Progenitor cell of endocrine pancreas (in vitro differentiated cells): ENCODE measurements at places on chromosomes 5 and 9.

DNA sequence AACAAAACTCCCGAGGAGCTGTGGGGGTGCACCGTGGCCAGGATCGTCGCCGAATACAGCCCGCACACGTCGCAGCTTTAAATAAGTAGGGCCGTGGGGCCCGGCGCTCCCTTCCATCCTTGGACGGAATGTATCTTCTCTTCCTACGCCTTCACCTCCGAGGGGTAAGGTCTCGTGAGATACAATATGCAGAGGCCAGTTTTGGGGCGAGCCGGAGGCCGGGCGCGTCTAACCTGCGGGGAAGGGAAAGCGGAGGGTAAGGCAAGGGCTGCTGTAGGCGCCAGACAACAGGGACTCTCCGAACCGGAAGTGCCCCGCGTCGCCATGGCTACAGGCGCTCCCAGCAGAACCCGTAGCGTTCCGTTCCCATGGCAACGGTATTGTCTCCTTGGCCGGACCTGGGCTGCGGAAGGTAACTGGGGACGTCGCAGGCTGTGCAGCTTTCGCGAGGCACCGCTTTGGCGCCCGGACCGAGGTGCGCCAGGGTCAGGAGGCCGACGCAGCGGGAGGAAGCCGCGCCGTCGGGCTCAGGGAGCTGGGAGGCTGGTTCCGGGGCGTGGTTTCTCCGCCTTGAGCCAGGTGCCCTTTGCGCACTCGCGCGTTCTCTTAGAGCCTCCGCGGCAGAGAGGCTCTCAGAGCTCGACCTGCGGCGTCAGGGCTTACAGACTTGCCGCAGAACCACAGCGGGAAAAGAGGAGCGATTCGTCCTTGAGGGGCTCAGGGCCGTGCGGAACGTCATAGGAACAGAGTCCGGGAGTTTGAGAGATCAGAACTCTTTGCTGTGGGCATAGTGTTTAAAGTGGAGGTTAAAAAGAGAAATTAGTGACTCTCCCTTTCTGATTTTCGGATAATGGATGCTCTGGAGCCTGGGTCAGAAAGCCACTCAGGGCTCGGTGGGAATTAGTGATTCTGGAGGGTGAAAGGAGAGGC is at the start of gene TTC23L:
Gene TTC23L (plus strand): TSS at position 380 of the 930 bp plus-strand sequence. CDS start 1,508 bp downstream, outside the sequence.
- peak within 1 kb of the TSS; percentile 97 for H3K27ac ChIP-seq
- peak within 1 kb of the TSS; percentile 80 for H3K4me3 ChIP-seq
- DNase-seq: peak; percentile 67
- H3K4me1 ChIP-seq: peaks cover 9% of the 10 kb centered on the region

DNA sequence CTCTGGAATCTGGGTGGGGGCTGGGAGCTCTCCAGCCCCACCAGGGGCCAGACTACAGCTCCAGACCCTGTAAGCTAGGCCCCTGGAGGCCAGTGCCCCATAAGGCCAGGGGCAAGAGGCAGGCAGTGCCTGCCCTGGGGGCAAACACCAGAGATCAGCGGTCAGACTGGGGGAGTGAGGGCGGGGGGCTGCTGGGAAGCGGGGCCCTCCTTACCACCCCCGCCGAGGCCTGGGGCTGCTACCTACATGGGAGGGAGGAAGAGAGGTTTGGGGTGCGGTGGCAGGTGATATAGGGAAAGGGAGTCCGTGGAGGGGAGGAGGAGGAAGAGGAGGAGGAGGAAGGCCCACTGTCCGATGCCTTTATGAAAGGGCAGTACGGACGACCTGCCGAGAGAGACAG is 12.7 kb downstream of the PRR7 start:
- peaks cover 21% of the 10 kb centered on the region for H3K36me3 ChIP-seq
- no peaks in the 10 kb centered on the region for H3K27me3 ChIP-seq
- DNase-seq: no peak

GRCh38 chr5:154546719-154547118 is 68.7 kb upstream of the HAND1 start:
- H3K36me3 ChIP-seq: no peaks in the 10 kb centered on the region
- no peak overlapping the region for H3K27ac ChIP-seq
- H3K27me3 ChIP-seq: peaks cover 23% of the 10 kb centered on the region

DNA sequence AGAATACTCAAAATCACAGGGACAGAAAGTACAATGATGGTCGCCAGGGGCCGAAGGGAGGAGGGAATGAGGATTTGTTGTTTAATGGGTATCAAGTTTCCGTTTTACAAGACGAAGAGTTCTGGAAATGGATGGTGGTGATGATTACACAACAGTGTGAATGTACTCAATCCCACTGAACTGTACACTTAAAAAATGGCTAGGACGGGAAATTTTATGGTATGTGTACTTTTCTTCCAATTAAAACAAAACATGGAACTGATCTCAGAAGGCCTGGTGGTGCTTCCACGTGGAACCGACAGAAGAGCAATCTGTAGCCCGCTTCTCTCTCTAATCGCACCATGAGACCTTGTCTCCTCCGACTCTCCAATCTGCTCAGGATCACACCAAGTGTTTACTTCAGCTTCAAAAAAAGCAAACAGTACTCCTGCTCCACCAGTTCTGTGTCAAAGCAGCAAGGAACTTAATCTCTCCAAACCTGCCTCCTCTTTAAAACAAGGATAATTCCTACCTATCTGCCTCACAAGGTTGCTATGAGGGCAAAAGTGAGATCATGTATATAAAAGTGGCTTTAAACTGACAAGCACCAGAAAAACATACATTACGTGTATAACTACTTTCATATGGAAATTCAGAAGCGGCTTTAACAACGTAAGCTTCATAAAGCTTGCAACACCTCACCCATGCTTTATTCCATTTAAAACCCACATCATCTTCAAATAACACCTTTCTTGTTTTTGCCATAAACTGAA is 2.1 kb downstream of the ECPAS start:
- peak overlapping the region; percentile 86 for H3K4me3 ChIP-seq
- peaks cover 13% of the 10 kb centered on the region for H3K4me1 ChIP-seq
- DNase-seq: no peak
- peak overlapping the region; percentile 90 for H3K27ac ChIP-seq

- H3K27me3 ChIP-seq: peaks cover 31% of the 10 kb centered on the region
- no peak overlapping the region for H3K27ac ChIP-seq
- H3K4me1 ChIP-seq: peaks cover 5% of the 10 kb centered on the region
- no peak overlapping the region for H3K4me3 ChIP-seq
Measured at GRCh38 chr9:89802781-89803355, 198.1 kb downstream of the GADD45G start.

DNA sequence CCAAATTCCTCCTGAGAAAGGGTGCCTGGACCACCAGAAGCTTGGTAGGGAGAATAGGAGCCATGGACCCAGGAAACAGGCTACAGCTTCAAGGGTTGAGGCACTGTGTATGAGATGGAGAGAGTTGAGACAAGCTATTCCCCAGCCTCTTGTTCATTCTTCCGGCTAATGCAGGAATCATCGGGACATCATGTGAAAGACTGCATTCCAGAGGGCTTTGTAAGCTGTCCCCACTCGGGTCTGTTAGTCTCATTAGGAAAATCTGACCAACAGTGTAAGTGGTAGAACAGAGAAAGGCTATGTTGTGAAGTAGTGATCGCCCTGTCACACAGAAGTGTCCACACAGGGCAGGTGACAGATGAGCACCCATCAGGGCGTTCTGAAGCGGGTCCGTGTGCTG is 81.4 kb downstream of the GABBR2 start:
- H3K4me1 ChIP-seq: no peaks in the 10 kb centered on the region
- no peaks in the 10 kb centered on the region for H3K36me3 ChIP-seq
- peaks cover 24% of the 10 kb centered on the region for H3K27me3 ChIP-seq
- no peak overlapping the region for H3K27ac ChIP-seq
- DNase-seq: no peak
- no peak overlapping the region for H3K4me3 ChIP-seq

DNA sequence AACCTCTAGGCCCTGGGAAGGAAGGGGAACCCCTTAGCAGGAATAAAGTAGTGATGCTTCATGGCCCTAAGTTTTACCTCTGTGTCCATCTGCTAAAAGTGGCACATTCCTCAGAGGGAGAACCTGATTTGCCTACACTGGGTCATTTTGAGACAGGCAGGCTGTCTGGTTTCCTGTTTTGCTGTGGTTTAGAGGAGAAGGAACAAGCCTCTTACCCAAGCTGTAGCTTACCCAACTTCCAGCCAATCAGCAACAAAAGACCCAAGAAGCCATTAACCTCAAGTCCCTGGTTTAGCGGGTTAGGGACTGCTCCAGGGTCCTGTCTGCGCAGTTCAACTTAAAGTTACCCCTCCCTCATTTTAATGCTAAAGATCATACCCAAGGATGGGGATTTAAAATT is 411.0 kb downstream of the MAT2B start:
- no peak overlapping the region for H3K27ac ChIP-seq
- no peaks in the 10 kb centered on the region for H3K27me3 ChIP-seq
- H3K36me3 ChIP-seq: peaks cover 3% of the 10 kb centered on the region
- peaks cover 10% of the 10 kb centered on the region for H3K4me1 ChIP-seq
- DNase-seq: no peak

DNA sequence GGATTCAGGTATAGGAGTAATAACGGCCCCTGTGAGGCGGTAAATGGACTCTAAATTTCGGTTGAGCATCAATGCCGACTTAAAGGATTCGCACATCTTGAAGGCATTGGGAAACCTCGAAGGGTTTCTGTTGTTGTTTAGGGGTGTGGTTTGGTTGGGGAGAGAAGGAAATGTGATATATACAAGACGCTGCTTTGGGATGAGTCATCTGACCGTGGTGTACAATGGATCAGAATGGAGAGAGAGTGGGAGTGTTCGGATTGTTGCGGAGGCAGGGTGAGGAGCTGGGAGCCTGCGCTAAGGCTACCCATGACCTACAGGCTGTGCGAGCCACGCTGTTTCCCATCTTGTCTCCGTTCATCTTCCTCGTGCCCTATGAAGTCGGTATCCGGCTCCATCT is 60.4 kb upstream of the ERCC6L2 start:
- peaks cover 6% of the 10 kb centered on the region for H3K36me3 ChIP-seq
- no peak overlapping the region for H3K27ac ChIP-seq
- no peak overlapping the region for H3K4me3 ChIP-seq
- no peak for DNase-seq

DNA sequence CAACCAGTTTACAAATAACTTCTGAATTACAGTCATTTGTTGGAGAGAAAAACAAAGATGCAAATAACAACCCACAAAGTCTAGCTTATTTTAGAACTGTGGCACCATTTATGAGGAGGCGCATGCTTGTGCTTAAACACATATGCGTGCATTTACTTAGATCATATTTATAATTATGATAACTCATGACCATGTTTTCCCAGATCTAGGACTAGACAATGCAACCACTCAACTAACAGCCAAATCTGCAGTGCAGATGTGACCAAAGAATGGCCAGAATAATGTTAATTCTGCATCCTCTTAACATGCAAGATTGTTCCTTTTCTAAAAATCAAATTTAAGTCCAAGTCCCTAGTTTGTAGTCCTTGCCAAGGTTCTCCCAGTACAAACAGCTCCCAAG is 167.3 kb upstream of the FST start:
- no peak for DNase-seq
- no peak overlapping the region for H3K4me3 ChIP-seq
- no peaks in the 10 kb centered on the region for H3K36me3 ChIP-seq

GRCh38 chr5:173764332-173765028 is 123.7 kb upstream of the CPEB4 start:
- DNase-seq: no peak
- H3K27me3 ChIP-seq: peaks cover 21% of the 10 kb centered on the region
- H3K4me3 ChIP-seq: no peak overlapping the region
- H3K36me3 ChIP-seq: no peaks in the 10 kb centered on the region
- peaks cover 19% of the 10 kb centered on the region for H3K4me1 ChIP-seq

DNA sequence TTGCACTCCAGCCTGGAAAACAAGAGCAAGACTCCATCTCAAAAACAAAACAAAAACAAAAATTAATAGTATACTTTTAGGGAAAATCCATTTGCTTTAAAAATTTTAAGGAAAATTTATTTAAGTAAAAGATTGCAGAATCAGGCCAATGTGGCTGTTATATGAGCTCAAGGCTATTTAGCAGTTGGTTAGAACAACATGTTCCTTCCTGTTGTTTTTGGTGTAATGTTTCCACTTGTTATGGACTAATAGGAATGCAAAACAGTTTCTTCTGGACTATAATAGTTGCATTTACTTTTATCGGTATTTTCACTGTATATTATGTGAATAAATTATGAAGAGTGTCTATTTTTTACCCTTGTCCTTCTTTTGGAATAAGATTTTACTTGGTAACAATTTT is 3.0 kb upstream of the CDC42SE2 start:
- no peak overlapping the region for H3K4me3 ChIP-seq
- H3K27ac ChIP-seq: no peak overlapping the region
- peaks cover 10% of the 10 kb centered on the region for H3K4me1 ChIP-seq
- H3K36me3 ChIP-seq: no peaks in the 10 kb centered on the region

GRCh38 chr5:142320851-142321560 is 3.8 kb downstream of the SPRY4 start:
- no peaks in the 10 kb centered on the region for H3K27me3 ChIP-seq
- peak overlapping the region; percentile 38 for H3K4me3 ChIP-seq
- peak overlapping the region; percentile 36 for H3K27ac ChIP-seq
- H3K4me1 ChIP-seq: peaks cover 40% of the 10 kb centered on the region
- DNase-seq: no peak

DNA sequence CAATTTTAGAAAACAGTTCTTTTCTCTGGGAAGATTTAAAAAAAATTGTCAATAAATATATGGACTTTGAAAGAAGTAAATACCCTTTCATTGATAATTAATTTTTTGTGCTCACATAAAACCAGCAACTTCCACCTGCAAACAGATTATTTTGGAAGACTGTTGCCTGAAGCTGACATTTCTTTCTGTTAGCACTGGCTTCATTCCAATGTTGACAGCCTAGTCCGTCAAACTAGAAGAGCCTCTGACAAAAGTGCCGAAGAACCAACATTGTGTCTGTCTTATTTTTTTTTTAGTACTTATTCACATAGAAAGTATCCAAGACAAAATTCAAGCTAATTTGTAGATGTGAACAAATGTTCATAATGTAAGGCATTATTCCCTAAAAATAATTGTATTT is 108.6 kb upstream of the TMEM161B start:
- H3K27ac ChIP-seq: no peak overlapping the region
- no peak overlapping the region for H3K4me3 ChIP-seq
- H3K4me1 ChIP-seq: no peaks in the 10 kb centered on the region
- DNase-seq: no peak
- no peaks in the 10 kb centered on the region for H3K36me3 ChIP-seq

- H3K27me3 ChIP-seq: no peaks in the 10 kb centered on the region
- no peak for DNase-seq
- no peaks in the 10 kb centered on the region for H3K36me3 ChIP-seq
- no peak overlapping the region for H3K4me3 ChIP-seq
- no peaks in the 10 kb centered on the region for H3K4me1 ChIP-seq
Measured at GRCh38 chr9:32371279-32371678, 13.2 kb upstream of the ACO1 start.
